ENCODE measurements at places on chromosomes 4 and X.

- DNase-seq = no peak
These were observed 150.1 kb downstream of the PJA1 start for GRCh38 chrX:69015156-69015555.

DNA sequence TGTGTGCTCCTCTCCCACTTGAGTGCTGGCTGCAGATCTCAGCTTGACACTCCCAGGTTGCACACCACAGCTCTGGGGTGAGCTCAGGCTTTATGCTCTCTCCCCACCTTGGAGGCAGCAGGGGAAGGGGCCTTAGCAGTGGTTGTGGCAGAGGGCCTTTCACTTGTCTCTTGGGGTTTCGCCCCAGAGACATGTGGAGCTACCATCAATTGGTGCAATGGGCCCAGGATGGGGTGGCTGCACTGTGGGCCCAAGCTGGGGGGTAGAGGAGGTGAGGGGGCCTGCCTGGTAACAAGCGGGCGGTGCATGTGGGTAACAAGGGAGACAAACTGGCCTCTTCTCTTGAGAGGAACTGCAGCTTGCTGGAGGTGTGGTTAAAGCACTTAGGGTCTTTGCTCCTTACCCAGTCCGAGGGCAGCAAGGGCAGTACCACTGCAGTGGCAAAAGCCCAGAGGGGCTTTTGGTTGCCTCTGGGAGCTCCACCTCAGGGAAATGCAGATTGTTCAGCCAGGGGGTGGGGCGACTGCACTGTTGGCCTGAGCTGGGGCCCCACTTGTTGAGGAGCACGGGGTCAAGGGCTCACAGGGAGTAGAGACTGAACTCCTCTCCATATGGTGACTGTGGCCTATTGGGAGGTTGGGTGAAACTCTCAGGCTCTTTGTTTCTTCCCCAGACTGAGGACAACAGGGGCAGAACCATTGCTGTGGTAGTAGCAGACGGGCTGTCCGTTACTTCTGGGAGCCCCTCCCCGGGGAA lies 30.5 kb upstream of the OR13H1 start:
- DNase-seq = no peak

DNA sequence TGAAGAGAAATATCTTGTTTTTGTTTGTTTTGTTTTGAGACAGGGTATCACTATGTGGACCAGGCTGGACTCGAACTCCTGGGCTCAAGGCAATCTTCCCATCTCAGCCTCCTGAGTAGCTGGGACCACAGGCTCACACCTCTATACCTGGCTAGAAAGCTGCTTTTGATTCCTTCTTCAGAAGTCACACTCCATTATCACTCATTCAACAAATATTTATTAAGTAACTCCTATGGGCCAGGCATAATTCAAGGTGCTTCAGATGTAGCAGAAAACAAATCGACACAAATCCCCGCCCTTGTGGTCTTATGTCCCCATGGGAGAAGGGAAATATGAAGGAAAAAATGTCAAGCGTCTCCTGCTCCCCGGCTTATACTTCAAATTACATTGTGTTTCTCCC lies 72.6 kb upstream of the DHX15 start:
- DNase-seq = no peak

DNA sequence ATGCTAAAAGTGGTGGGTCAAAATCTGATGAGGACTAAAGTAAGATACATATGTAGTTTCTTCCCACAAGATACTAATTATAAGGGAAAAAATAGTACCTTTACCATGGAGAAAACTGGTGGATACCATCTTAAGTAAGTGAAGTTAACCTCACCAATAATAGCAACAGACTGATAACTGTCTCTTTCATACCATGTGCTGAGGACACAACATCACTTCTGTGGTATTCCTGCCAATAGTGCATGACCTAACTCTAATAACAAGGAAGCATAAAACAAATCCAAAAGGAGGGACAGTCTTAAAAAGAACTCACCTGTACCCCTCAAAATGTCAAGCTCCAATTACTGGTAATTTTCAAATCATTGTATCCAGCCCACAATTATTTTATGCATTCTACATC lies 8.8 kb downstream of the UFSP2 start:
- DNase-seq = no peak

DNA sequence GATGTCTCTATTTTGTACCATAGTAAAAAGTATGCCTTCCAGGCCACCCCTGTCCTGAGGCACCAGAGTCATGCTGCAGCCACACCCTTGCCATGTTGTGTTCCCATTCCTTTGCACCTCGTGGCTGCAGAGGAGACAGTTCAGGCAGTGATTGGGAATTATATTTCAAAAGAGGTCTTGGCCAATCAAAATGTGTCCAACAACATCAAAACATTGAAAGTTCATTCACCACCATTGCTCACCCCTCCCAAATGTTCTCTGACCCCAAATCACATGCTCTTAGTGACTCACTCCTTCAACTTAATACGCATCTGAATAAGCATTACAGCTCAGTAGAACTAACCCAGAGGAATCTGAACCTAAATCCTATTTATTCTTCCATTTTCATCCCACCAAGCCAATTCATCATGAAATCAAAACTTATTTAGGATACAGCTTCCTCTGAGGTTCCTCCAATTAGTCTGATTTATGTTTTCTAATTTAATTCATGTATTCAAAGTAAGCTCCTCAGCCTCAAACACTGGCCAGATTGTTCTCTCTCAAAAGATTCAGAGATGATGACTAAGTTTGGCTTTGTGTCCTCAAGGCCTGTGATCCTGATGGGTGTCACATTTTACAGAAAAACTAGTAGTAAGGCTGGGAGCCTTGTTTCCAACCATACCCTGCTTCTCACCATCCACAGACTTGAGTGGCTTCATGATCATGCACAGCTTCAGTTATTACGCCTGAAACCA lies 323.2 kb upstream of the INTU start:
- no peak for DNase-seq

GRCh38 chr4:186078981-186079638 lies 10.2 kb downstream of the TLR3 start:
- DNase-seq = no peak

DNA sequence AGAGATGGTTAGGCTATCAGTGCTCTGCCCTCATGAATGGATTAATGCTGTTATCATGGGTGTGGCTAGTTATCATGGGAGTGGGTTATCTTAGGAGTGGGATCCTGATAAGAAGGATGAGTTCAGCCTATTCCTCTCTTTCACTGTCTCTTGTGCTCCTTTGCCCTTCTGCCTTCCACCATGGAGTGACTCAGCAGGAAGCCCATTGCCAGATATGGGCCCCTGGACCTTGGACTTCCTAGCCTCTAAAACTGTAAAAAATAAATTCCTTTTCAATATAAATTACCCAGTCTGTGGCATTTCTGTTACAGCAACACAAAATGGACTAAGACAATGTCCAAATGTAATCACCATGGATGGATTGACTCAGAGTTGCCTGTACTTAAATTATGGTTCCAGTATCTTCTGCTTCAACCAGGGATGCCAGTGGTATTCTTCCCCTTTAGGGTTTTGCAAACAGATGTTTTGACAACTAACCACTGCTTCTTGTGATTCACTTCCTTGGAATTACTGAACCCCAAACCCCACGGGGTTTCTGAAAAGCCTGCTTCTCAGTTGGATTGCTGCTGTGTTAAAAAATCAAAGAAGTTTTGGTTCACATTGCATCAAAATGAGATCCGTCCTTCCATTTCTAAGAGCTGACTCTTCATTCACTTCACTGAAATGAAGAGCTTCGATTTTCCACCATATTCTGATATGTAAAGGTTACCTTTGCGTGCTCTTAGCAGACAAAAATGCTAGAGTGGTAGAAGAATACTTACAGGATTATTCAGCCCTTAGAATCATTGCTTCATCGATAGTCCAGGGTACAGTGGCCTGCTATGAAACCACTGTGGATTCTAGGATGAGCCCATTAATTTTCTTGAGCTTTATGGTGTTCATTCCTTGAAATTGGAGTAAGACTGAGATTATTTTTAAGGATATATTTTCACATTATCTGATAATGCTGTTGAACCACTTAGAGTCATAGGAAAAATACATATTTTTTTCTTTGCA lies 107.7 kb downstream of the FRMPD4 start:
- no peak for DNase-seq

DNA sequence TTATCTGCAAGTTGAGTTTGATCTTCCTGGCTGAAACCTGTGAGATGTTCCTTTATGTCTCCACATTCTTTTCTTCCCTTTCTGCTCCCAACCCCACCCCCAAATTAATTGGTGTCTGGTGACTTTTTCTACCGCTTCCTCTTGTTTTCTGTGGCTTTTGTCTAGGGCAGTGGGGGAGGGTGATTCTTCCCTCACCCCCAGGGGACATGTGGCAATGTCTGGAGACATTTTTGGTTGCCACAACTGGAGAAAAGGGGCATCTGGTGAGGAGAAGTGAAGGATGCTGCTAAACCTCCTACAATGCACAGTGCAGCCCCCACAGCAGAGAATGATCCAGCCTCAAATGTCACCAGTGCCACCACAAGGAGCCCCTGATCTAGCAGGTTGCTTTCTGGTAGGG lies 152.9 kb downstream of the NHS start:
- no peak for DNase-seq

- no peak for DNase-seq
These were observed 26.8 kb downstream of the PRPS1 start for GRCh38 chrX:107654872-107655761.

GRCh38 chr4:159281771-159282170 lies 178.9 kb downstream of the RAPGEF2 start:
- no peak for DNase-seq

GRCh38 chr4:143364063-143364462 lies 27.4 kb downstream of the GAB1 start:
- DNase-seq = no peak

DNA sequence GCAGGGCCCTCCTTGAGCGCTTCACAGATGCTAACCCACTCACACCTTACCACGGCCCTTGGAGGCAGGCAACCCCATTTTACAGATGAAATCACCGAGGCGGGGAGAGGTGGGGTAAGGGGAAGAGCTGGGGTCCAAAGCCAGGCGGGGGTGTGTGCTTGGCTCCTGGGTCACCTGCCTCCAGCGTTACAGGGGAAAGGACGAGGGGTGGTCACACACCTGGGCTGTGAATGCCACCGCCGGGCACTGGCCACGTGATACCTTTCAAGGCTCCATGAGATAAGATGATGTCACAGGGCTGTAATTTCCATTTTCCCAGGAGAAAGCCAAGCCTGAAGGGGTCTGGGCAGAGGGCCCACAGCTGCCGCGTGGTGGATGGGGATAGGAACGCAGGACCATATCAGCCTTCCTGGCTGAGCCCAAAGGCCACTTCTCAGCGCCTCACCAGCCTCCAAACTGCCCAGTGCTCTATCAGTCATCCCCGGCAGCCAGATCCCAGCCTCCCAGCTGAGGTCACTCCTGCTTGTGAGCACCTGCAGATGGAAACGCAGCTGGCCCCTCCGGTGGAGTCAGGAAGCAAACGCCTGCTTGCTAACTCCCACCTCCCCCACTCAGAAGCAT lies 62.4 kb upstream of the CRMP1 start:
- DNase-seq = no peak

DNA sequence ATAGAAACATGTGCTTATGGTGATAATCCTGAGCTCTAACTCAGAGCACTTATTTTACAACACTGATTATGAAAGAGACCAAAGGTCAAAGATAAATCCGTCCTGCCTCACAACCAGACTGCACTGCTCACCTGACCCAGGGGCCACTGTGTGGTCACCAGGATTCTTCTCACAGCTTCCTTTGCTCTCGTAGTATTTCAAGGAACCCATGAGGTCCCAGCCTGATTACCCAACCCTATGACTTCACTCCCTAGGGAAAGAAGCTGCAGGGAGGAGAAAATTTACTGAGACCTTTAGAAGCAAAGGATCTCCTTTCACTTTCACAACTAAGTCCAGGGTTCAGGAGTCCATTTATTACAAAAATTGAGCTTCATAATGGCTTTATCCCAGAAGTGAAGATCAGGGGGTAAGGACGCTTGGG lies 9.6 kb downstream of the SLC25A5 start:
- DNase-seq = no peak

GRCh38 chr4:54729256-54729655 lies 71.5 kb downstream of the KIT start:
- no peak for DNase-seq

DNA sequence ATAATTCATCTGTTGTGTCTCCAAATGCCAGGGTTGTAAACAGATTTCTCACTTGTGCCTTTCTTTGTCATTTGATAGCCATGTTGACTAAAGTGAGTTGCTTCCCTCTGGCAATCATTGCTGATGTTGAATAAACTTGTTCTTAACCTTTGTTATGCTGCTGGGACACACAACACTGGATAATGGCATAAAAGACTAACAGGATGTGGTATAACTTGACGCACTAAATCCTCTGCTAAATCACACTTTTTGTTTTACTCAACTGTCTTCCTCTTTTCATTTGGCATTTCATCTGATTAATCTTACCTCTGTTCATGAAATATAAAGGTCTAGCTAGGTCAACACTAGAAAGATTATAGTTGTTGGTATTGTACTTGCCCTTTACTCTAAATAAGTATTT lies 17.6 kb upstream of the CXCL5 start:
- DNase-seq = no peak

DNA sequence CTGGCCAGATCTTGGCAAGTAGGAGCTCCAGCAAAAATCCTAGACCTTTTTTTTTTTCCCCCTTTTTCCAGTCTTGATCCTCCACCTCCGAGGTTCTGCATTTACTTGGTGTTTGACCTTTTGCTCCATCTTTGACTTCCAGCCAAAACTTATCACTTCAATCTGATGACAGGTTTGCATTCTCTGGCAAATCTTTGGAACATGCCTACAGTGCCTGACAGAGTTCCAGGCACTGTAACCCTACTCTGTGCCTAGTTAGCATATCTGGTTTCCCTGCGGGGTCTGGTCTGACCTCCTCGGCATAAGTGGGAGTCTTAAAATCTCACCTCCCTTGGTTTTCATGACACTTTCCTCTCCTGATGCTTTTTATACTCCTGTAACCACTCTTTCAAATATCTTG lies 39.4 kb upstream of the NR3C2 start:
- DNase-seq = no peak

DNA sequence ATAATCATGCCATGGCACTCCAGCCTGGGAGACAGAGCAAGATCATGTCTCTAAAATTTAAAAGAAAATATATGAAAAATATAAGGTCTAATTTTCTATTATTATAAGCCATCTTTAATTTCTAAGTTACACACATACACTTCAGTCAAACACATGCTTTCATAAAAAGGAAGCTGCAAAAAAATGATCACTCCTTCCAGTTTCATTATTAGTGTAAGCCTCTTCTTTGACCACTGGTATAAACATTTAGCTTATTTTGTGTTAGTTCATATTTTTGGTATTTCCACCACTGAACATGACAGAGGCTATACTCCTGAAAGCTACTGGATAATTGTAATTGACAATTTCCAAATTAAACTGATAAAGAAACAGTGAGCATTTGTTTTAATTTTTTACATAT lies 163.3 kb upstream of the USP38 start:
- DNase-seq = no peak

GRCh38 chr4:38769857-38770256 lies 12.9 kb downstream of the TLR10 start:
- no peak for DNase-seq

- no peak for DNase-seq
These were observed 52.9 kb upstream of the FRAS1 start for GRCh38 chr4:78004270-78004669.

DNA sequence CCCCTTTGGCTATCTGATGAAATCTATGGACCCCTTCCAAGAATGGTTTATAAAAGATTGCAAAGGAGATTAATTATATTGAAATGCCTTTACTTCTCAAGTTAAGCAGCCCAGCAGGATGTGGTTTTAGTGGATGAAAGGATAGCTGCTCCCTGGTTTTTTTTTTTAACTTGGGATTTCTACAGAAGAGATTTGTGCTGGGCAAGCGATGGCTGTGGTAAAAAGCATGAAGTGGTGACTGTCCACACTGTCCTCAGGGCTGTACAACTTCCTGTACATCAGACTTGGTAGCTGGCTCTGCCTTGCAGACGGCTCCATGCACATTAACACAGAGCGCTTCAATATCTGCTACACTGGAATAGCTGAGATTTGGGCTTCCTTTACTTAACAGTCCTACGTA lies 321.7 kb downstream of the DHX15 start:
- no peak for DNase-seq

Data from SW 1271 (cell line).